Stimulated activated CD8-positive, alpha-beta memory T cell treated with anti-CD3 and anti-CD28 coated beads, Interleukin-15, amount 100 ng/mL, for 24 hours (primary cell): ENCODE measurements at places on chromosomes 11 and 22.

DNA sequence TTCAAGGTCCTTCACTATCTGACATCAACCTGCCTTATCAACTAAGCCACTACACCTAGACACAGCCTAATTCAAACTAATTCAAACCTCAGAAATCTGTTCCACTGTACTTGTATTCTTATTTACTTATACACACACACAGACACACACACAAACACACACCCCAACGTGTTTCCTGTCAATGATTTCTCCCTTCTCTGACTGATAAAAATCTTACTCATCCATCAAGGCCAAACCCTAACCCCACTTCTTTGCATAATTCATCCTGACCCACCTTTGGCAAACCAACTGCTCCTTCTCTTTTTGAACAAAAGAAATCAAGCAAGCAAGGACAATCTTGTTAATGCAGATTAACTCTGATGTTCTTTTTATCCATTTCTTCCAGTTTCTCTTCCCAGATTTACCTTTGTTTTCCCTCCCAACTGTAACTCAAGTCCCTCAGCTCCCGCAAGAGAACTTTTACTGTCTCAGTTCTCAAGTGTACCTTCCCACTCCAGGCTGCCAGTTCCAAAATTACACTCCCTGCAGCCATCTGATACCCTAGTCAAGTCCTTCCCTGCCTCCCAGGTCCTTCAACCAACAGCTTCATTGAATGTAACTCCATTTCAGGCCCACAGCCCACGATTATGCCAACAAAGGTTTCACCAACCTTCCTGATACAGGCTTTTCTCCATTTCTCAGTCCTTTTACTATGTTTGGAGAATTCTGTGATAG, 78.3 kb downstream of the PAK1 start:
- DNase-seq = no peak

DNA sequence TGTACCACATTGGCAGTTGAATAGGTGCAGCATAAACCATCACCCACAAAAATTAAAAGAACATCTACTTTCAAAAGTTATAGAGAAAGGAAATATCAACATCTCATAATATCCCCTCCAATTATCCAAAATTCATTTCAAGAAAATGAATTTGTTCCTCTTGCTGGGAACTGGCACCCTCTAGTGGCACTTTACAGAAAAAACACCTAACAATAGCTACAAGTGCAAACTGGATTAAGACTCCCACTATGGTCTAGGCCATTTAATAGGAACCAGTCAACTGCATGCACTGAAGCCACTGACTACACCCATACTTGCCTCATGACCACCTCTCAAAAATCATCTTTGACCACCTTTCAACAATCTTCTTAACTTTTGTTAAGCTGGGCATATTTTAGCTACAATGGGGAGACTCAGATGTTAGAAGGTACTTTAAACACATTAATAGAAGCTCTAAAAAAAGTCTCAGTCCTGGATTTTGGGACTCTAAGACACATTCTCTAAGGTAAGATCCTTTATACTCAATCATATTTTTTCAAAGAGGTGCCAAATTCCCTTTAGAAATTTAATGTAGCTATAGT, 17.3 kb downstream of the TRAF6 start:
- no peak for DNase-seq

DNA sequence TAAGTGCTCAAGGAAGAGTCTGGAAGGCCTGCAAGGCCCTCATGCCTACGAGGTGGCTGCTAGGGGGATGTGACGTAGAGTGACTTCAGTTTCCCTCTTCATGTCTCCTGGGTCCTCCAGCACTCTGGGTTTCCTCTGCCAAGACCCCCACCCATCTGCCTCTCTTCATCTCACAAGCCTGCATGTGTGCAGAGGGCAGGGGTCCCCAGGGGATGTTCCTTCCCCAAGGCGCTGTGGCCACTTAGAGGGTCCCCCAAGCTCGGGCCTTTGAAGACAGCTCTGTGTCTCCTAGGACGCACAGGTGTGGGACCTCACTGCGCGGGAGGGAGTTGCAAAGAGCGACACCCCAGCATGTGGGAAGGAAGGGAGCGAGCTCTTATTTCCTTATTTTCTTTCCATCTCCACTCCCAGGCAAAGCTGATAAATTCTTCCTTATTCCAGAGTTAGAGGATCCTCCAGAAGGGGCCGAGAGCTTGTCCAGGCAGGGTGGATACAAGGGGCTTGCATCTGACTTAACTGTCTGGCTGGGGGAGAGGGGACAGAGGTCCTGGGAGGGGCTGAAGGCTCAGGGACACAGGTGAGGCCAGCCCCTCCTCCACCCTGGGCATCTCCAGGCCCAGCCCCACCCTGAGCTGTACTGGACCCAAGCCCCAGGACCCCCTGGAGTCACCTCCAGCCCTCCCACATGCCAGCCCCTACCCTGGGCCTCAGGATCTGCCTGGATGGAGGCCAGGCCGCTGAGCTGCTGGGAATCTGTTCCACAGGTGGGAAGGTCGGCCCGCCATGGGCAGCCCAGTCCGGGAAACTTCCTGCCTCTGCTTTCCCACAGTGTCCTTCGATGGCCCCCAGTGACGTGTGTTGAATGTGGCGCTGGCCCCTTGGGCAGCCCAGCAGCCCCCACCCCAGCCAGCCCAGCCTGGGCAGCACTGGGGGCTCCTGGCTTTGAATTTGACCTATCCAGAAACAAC, 59.7 kb upstream of the KCNQ1OT1 start:
- no peak for DNase-seq

DNA sequence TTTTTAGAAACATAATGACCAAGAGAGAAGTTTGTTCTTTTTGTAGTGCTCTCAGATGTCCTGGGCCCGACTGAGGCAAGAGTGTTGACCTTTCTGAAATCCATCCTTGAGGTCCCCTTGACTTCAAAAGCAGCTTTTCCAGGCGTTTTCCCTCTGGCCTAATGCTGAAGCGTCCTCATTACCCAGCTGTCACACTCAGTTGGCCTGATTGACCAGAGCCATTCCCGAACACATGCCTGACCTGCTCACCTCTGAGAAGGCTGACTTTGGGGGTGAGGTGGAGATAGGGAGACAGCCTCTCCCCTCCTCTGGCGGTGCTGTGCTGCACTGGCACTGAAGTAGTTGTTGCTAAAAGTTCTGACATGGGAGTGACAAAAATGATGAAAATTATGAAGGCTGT, 66.9 kb downstream of the ALX4 start:
- DNase-seq = no peak

GRCh38 chr11:829847-830294, 2.2 kb downstream of the CRACR2B start:
- DNase-seq = no peak

GRCh38 chr11:976431-977160, 50.9 kb downstream of the AP2A2 start:
- DNase-seq = no peak

GRCh38 chr11:47504910-47505309, 48.0 kb downstream of the CELF1 start:
- no peak for DNase-seq

DNA sequence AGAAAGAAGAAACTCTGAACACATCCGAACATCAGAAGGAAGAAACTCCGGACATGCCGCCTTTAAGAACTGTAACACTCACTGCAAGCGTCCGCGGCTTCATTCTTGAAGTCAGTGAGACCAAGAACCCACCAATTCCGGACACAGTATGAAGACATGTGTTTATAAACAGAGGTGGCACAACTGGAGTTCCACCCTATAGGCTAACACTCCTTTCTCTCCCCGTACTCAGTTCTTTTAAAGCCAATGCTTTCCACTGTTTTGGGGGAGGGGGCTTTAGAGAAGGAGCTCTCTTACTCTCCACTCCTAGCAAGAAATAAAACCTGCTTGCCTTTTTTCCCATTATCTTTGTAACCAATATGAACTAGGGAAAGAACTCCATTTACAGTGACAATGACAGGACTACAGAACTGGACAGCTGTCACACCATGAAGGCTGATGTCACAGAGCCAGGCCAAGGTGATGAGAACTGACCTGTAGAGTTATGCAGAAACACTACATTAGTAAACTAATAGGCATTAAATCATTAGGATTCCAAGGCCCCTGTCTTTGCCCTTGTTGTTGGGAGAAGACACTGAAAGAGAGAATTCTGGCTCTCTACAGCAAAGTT, 733 bp downstream of the TRIM5 start:
- no peak for DNase-seq
